RCC 7860 (cell line): ENCODE measurements at places on chromosomes 11 and 22.

DNA sequence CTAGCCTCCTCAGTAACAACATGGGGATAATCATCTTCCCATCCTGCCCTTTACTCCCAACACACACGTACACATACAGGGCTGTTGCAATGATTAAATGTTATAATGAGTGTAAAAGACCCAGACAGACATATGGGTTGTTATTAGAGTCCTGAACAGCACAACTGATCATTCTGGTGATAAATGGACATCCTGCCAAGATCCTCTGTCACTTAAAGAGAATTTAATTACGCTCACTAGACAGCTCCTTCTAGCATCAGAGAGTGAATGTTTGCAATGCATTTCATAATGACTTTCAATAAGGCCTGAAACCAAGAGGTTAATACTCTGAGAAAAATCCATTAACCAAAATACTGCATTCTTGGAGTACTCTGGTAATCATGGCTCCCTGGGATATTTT lies 115.8 kb downstream of the KCNC1 start:
- no peak for DNase-seq

GRCh38 chr11:129223701-129224149 lies 31.6 kb upstream of the ARHGAP32 start:
- DNase-seq, result no peak

DNA sequence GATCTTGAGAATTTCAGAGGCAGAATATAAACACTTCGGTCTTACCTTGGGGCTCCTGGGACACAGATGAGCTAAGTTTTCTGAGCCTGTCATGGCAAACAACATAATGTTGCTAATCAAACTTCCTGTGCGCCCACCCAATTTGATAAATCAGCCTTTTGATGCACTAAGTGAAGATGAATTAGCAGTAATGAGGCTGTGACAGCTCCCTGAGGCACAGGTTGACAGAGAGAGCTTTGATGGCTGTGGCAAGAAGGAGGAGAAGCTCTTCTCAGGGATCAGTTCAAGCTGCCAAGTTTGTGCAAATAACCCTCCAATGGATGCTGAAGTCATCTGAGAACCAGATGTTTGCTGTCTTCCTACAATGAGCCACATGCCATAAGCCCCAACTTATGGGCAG lies 34.4 kb downstream of the DRD2 start:
- DNase-seq, result no peak

DNA sequence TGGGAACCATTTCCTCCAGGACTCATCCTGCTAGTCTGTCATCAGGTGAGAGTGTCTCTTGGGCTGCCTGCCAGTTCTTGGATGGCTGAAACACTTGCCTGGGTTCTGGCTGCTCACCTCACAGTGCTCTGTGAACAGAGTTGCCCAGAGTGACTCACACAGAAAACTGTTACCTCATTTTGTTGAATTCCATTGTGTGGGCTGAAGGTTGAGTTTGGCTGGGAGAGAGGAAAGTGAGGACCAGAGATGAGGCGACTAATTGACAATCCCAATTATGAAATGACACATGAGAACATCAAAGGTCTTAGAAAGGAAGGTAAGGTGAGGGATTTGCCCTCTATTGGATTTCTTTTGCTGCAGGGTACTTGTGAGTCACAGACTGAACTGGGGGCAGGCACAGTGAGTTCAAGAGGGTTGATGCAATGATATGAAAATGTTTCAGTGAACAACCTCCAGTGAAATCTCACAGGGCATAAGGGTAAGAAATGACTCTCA lies 20.2 kb upstream of the CALCB start:
- DNase-seq, result peak; percentile 14

- DNase-seq, result no peak
These were observed 4.7 kb downstream of the LTBP3 start for GRCh38 chr11:65553301-65554001.

DNA sequence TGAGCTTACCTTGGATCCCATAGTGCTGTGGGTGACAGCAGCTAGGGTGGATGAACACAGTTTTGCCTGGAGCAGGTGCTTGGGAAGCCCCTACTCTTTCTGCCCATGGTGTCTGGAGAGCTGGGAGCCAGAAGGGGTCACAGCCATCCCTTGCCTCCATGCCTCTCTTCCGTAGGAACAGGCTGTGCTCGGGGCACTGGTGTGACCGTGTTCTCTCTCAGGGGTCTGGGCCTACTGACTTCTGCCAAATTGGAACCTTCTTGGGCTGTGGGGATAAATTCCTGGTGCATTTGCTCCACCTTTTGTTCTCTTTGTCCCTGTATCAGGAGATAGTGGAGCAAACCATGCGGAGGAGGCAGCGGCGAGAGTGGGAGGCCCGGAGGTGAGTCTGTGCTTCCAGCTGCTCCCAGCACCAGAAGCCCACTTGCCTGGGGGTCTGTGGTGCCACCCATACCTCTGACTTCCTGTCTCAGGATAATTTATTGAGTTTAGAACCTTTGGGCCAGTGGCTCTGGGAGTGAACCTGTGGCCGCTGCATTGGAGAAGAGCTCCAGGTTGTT lies 14.4 kb downstream of the CDC45 start:
- DNase-seq, result no peak

DNA sequence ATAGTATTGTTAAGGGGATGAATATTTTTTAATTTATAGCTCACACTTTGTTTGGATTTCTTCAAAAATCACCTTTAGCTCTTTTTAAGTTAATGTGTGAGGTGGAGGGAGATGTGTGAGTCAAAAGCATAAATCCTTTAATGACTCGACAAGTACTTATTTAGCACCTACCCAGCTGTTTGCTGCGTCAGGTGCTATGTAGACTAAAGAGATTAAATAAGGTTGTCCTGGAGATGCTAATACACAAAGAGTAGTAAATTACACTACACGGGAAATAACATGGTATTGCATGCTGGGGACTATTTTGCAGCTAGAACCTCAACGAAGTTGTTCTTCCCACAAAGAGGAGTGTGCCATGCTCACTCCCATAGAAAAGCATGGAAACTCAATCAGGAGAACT lies 583.3 kb upstream of the TENM4 start:
- DNase-seq, result no peak

GRCh38 chr11:36777311-36777710 lies 179.3 kb upstream of the RAG2 start:
- no peak for DNase-seq

DNA sequence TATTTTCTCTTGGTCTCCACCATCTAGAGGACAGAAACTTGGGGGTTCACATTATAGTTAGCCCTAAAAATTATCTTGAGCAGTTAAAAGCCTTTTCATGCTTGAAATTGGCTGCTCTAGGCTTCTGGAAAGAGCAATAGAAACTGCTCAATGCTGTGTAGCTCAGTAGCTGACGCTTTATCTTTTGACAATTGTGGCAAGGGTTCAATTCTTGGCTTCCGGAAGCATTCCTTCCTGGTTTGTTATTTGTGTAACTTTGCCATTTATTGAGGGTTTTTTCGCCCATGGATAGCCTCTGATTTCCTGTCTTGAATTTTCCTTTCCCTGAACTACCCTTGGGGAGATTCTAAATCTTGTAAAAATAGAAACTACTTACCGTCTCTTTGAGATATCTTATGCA lies 10.3 kb upstream of the OR56A1 start:
- DNase-seq, result no peak

- DNase-seq, result no peak
These were observed 109.7 kb upstream of the CLPB start for GRCh38 chr11:72543849-72544542.
